ENCODE measurements at places on chromosomes 3 and 15.

GRCh38 chr15:43876872-43877271, 50.1 kb downstream of the WDR76 start:
- no peak for DNase-seq

DNA sequence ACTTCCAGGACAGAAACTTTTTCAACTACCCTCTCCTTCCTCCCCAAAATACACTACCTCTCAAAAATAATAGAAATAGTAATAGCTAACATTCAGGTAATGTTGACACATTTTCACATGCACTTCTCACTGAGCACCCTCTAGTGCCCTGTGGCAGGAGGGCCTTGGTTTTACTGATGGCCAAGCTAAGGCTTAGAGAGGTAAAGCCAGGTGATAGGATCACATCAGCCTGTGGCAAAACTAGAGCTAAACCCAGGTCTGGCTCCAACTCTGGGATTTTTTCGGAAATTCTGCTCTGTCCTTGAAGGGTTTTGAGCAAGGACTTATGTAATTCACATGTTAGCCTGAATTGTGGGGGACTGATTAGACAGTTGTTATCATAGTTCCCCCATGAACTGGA, 922 bp upstream of the TAMM41 start:
- no peak for DNase-seq

DNA sequence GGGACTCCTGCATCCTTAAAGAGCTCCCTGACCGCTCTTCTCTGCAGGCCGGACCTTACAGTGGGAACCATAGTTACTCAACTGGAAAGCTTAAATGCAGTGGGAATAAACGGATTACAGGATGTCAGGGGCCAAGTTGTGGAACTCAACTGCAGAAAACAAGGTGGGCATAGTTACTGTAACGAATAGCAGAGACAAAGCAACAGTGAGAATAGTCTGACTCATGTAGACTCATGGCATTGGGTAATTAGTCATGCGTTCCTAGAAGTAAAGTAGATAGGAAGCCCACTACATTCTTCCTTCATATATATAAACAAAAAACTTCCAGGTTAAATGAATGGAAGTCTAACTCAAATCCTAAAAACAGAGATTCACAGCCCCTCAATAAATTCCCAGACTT, 95.5 kb upstream of the CHRNA7 start:
- DNase-seq = no peak

GRCh38 chr15:68431792-68432401, at the start of gene ITGA11:
Gene ITGA11 (minus strand): TSS chr15:68432163. CDS start chr15:68432066, 97 bp downstream.
- DNase-seq = no peak

GRCh38 chr3:30618526-30618925, 12.1 kb downstream of the TGFBR2 start:
- DNase-seq = no peak

DNA sequence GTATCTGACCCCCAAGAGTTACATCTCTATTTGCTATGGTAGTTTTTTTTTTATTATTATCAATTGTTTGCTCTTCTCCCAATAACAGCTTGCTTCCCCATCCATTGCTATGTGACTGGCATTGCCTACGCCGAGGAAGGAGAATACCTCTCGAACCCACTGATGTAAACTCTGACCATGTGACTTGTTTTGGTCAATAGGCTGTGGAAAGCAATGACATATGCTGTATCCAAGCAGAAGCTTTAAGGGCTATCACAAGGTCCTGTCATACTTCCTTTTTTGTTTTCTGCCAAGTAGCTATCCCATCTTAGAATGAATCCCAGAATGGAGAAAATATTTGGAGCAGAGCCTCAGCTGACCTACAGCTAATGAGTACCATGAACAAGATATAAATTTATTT, 111.0 kb upstream of the FRMD4B start:
- no peak for DNase-seq

DNA sequence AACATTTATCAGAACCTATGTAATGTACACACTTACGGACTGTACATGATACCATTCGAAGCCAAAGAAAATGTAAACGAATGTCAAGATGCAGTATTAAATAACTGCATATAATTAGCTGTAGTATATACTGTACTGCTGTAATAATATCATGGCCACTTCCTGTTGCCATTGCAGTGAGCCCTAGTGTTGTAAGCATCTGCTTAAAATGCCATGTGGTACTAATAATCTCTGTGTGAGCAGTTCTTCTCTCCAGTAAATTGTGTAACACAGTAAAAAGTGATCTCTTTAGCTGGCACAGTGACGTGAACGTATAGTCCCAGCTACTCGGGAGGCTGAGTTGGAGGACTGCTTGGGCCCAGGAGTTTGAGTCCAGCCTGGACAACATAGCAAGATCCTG, 8.6 kb downstream of the SPG11 start:
- no peak for DNase-seq

DNA sequence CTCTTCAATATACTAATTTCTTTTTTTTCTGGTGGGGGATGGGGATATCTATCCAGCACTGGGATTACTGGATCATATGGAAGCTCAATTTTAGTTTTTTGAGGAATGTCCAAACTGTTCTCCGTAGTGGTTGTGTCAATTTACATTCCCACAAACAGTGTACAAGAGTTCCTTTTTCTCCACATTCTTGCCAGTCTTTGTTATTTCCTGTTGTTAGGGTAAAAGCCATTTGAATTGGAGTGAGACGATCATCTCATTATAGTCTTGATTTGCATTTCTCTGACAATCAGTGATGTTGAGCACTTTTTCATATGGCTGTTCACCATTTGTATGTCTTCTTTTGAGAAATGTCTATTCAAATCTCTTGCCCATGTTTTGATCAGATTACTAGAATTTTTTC, 12.8 kb upstream of the WDR49 start:
- no peak for DNase-seq

GRCh38 chr15:32656091-32656490, 14.6 kb downstream of the SCG5 start:
- DNase-seq = no peak

DNA sequence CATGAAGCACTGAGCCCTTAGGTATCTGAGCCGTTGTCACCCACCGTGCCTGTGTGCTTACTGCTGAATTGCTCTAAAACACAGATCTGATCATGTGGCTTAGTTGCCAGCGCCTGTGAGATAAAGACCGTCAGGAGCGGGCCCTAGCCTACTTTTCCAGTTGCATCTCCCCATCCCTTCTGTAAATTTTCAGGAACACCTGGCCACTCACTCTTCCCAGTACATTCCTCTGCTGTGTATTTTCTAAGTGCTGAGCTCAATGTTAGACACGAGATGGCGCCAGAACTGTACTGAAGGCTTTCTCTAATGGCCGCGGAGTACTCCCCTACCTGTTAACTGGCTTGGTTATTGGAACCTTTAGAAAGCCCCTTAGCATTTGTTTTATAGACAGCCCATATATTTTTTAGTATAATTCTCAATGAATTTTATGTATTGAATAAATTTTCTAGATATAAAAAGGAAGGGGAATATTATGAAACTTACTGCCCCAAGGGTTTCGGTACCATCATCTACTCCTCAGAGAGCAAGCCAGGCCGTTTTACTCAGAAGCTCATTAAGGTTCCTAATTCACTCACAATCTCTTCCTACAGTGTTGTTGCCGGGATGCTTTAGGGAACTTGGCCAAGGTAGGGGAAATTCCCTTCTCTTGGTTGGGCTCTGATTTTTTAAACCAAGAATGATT, 16.7 kb upstream of the WNT7A start:
- DNase-seq = peak; percentile 33

GRCh38 chr3:31390466-31390865, 142.3 kb upstream of the STT3B start:
- no peak for DNase-seq

DNA sequence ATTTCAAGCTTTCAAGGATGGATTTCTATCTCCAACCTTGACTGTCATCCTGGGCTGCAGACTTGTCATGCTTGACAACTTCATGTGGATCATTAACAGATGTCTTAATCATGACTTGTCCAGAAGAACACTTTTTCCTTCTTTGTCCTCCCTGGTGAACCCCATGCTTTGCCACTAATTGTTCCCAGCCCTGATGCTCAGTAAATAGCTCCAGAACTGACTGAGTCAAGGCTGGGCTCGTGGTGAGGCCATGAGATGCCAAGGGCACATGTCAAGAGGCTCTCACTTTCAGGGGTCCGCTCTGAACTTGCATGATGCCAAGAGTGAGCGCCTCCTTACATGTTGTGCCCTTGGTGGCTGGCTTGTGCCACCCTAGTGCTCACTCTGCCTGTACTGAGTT, 48.9 kb upstream of the KY start:
- DNase-seq = no peak

DNA sequence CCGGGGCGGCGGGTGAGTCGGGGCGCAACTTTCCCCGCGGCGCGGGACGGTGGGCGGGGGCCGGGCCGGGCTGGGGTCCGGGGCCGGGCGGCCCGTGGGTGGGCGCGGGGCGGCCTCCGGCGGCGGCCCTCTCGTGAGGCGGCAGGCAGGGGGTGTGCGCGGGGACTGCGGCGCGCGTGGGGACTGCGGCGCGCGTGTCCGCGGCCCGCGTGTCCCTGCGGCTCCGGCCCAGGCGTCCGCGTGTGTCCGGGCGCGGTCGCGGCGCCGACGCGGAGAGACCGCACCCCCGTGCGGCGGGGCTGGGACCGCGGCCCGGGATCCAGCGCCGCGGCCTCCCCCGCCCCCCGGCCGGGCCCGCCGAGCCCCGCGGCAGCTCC, 349 bp downstream of the PLXNA1 start:
- DNase-seq = no peak

GRCh38 chr3:78791753-78792152, 976.0 kb downstream of the ROBO1 start:
- DNase-seq = no peak

DNA sequence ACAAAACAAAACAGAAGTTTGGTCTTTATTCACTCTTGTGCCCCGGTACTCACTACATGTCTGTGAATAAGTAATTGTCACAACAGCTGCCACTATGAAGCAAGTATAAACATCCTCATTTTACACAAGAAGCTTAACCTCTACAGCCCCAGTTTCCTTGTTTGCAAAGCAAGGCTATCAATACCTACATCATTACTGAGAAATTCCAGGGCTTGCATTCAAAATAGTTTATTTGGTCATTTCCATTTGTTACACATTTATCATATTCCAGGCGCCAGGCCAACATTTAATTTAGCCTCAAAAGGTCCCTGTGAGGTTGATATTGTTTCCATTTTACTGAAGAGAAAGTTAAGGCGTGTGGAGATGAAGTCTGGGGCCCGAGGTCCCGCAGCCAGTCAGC, 161.4 kb upstream of the LRTM1 start:
- no peak for DNase-seq

DNA sequence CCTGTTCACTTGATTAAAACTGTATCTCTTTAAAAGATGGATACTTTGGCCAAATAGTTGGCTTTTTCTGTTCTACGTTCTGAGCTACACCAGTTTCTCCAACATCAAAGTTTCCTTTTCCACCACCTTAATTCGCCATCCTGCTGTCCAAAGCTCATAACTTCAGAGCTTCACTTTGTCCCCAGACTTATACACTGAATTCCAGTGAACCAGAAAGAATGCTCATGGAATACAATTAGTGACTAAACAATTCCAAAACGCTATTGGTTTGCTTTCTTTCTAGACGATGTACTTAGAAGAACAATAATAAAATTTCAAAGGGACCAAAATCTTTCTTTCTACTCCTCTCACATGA, 23.2 kb downstream of the GPR15 start:
- DNase-seq = no peak

- no peak for DNase-seq
Measured at GRCh38 chr15:28890711-28891495, 5.1 kb downstream of the APBA2 start.

DNA sequence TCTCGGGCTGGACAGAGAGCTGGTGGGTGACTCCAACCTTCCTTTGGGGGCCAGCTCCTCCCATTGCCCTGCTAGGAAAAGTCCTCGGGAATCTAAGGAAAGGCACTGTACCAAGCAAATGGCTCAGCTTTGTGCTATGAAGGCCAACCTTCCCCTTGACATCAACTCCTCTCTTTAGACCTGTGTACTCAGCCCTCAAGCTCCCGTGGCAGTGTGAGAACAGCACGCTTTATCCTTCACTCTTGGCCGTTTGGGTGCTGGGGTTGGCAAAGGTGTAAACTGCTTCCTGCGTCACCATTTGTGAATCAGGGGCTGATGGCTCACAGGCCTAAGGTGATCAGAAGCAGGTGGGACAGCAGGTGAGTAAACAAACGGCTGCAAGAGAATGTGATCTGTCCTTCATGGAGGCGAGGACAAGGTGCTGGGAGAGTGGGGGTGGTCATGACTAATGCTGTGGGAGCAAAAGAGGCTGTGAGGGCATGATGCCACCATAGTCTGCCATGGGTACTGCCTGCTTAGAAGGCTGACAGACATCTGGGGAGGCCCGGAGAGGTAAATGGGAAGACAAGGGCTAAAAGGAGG, 165.2 kb upstream of the TPM1 start:
- DNase-seq = no peak

GRCh38 chr15:99282586-99282985, 31.3 kb downstream of the LRRC28 start:
- DNase-seq = no peak

- DNase-seq = no peak
Measured at GRCh38 chr15:75749820-75750219, 37.2 kb upstream of the CSPG4 start.

GRCh38 chr3:99875929-99876841, 58.5 kb downstream of the CMSS1 start:
- no peak for DNase-seq

DNA sequence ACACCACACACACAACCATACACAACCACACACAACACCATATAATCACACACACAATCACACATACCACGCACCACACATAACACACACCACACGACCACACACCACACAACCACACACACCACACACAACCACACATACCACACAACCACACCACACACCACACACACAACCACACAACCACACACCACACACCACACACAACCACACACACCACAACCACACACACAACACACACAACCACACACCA, 24.2 kb downstream of the CPN2 start:
- no peak for DNase-seq

DNA sequence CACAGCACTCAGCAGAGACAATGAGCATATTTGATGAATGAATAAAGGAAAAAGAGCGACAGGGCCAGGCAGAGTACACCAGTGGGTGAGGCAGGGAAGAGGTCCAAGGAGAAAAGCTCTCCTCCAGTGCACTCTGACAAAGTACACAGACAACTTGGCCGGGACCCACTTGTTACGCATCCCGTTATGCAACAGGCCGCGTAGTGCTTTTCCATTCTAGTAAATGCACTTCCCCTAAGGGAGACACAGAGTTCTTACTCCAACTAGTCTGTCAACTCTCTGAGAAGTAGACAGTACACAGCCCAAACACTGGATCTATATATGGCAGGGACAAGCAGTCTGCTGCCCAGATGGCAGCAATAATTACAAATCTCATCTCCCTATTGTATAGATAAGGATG, 18.5 kb downstream of the LARP6 start:
- no peak for DNase-seq

DNA sequence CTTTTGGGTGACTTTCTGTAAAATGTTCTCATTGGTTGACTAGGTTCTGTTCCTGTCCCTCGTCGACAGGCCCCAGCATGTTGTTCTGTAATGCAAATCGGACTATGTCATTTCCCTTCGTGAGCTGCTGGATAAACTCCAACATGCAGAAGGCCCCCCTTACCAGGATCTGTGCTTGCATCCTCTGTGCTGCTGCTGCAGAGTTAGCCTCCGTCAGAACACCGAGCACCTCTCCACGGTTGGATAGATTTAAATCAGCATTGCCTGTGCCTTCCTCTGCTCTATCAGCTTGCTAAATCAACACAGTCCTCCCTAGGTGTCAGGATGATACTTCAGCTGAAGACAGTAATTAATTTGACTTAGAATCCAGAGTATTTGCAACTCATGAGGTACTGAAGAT, 12.7 kb upstream of the MINDY4B start:
- DNase-seq = peak; percentile 78
